ENCODE measurements at places on chromosomes 2 and 18.

DNA sequence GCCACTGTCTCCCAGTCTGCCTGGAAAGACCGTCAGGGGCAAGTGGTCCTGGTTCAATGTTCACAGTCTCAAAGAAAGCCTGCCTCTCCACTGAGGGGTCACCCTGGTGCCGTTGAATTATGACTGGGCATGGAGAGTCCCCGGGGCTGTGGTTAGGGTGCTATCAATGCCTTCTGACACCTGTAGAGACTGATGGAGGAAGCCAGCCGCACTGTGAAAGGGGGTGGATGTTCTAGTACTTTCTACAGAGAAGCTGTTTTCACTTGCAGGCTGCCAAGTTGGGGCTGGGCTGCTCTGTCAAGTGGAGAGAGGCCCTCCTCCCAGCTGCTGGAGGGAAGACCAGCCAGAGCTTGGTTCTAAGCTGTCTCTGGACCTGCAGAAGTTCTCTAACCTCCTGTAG, 80.5 kb downstream of the BCL2L11 start:
- no peak for DNase-seq

DNA sequence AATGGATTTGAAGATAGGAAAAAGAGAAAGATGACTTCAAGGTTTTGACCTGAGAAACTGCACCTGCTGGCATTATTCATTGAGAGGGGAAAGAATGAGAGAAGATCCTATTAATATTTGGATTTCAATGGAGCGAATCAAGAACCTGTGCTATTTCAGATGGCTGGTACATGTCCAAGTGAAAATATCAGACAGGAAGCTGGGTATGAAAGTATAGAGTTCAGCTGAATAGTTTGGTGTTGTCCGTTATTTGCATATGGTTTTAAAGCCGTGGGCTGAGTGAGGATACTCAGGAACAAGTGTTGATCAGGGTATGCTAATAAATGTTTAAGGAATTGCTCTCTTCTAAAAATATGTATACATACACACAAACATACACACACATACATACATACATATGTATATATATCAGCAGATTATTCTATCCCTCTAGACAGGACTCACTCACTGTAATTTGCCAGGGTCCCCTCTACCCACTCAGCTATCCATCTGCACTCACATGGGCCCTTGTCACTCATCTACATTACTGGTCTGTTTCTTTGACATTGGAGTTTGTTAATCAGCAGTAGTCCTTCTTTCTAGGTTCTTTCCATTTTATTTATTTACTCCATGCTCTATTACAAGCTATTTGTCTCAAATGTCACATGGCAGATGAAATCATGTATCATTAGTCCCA, 33.9 kb upstream of the IKZF2 start:
- no peak for DNase-seq

DNA sequence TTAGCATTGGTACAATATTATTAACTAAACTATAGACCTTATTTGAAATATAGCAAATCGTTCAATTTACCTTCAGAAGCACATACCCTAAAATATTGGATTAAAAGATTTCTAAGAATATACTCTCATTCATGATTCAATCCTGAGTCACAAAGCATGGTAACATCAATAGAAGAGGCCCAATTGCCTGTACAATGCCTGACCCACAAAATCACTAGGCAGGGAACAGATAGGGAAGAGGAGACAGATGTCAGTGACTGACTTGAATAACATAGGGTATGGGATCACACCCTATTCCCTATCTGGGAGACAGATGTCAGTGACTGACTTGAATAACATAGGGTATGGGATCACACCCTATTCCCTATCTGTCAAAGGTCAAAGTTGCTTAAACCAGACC, 611.6 kb upstream of the VRK2 start:
- no peak for DNase-seq

- no peak for DNase-seq
Measured at GRCh38 chr2:28399956-28400355, 7.3 kb downstream of the FOSL2 start.

DNA sequence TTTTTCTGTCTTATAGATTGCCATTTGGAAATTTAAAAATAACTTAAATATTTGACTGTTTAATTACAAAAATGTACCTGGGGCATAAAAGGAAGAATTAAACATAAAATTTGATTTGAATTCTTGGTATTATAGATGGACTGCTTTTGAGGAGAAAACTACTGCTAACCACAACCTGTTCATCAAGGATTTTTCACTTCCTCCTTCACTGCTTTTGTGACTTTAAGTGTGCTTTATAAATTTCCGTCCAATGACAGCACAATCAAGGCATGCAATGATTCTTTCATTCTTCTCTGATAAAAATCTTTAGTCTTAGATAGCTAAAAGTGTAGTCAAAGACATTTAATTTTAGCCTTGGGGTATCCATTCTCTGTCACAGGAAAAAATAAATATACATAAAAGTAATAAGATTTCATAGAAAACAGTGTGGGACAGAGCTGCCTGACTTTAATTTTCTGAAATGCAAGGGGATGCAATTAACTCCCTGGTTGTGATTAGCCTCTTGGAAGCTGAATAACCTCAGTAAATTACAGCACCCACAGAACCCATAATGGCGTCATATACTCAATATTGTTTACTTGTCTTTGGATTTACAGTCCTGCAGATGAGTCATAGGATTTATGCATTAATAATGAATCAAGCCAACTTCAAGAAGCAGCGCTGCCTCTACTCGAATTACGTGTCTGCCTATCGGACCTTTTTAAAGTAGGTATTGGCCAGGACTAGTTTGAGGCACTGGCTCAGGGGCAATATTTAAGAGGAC, 587.9 kb downstream of the NRXN1 start:
- no peak for DNase-seq

- no peak for DNase-seq
Measured at GRCh38 chr2:191343796-191344338, 98.7 kb downstream of the MYO1B start.
